ENCODE measurements at places on chromosomes 6 and 20.

GRCh38 chr6:69784595-69785377 is 12.0 kb downstream of the LMBRD1 start:
- DNase-seq, result no peak

DNA sequence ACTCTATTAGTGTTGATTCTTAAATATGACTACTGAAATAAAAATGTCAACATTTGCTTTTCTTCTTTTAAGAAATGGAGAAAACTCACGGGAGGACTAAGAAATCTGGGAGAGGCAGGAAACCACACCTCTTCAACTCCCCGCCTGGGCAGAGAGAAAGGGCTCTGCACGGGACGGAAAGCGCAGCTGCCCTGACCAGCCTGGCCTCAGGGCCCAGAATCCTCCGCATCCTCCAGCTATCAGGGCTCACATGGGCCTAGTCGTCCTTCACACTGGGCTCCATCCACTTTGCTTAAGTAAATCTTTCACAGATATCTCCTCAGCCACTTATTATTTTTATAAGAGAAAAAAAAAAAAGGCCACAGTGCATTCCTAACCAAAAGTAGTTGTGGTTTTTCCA is 215.1 kb downstream of the TBXT start:
- DNase-seq, result no peak

DNA sequence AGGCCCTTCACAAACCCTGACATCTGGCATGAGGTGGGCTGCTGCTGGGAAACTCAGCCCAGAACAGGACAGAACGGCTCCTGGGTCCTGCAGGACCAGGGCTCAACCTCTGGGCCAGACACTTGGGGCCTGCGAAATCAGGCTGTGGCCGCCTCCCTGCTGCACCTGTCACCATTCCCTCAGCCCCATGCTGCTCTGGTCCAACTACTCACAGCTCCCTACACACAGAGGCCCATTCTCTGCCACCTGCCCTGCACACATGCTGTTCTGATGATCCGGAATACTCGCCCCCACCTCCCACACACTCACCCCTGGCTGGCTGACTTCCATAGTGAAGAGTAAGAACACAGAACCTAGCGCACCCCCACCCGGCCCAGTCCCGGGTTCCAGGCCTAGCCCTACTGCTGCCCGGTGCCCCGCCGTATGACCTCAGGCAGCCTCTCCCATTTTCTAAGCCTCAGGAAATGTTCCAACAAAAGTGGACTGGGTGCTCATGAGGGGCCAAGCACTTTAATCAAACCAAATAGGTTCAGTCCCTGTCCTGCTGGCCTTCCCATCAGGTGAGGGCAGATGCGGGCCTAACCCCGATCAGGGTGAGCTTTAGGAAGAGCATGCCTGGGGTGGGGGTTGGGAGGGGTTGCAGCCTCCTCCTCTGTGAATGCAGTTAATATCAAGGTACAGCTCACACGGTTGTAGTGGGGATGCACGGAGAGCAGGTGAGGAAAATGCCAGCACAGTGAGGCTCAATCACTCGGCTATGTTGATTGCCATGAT is 3.9 kb downstream of the PEDS1 start:
- no peak for DNase-seq

GRCh38 chr6:110095101-110095500 is 84.4 kb downstream of the WASF1 start:
- DNase-seq, result no peak

- no peak for DNase-seq
These were observed 2.2 kb upstream of the CCDC167 start for GRCh38 chr6:37501632-37502491.

- DNase-seq, result no peak
These were observed 35.2 kb downstream of the HMGCLL1 start for GRCh38 chr6:55543633-55544309.

GRCh38 chr6:146358431-146359046 is 185.1 kb upstream of the RAB32 start:
- no peak for DNase-seq

DNA sequence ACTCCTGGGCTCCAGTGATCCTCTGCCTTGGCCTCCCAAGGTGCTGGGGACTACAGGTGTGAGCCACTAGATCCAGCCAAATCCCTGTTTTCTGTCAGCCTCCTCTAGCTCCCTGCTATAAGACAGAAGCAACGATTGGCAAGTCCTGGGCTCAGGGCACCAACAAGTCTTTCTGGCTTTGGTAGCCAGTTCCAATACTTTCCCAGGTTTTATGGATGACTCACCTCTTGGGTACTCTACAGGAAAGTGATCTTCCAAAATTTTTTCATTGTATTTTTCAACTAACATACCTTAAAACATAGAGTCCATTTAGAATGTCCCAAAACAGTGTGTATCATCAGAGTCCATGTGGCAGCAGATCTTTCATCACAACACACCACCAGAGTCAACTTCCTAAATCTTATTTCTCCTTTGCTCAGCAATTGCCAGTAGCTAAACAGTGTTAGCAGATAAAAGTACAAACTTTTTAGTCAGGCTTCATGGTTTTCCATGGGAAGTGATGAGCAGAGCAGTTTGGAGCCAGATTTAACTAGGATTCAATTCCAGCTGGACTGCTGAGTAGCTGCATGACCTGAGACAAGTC is 13.3 kb downstream of the GABBR1 start:
- no peak for DNase-seq

DNA sequence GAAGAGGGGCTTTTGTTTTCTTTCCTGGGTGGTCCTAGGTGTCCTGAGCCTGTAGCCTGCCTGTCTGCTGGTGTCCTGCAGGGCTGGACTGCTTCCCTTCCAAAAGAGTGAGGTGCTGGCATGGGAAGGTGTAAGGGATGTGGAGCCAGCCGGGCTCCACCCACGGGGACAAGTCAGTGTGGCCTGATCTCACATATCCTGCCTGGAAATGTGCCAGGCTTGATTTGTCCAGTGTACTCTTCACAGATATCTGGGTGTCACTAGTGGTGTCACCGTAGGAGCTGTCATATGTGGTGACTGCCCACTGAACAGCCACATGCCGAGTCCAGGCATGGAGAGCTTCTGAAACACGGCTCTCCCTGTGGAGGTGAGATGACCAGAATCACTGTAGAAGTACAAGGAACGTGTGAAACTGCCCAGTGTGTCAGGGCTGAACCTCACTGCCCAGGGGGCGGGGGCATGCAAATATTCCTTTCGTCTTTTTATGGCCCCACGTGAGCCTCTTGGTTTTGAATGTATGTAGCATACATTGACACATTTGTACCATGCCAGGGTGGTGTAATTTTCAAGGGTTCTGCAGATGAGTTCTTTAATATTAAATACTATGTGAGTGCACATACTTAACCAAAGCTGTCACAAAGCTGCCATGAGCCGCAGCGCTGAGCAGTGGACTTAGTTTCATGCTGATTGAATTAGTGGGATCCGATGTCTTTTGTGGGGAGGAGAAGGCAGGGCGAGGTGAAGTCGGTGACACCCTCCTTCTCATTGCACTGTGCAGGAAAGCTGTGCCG is 55.8 kb downstream of the CDH4 start:
- DNase-seq, result no peak

GRCh38 chr6:34810936-34811632 is 19.2 kb downstream of the BLTP3A start:
- no peak for DNase-seq

Measured in NCI-H1436 treated with DMSO at 0.1 percent for 48 hours (cell line).